ENCODE measurements at places on chromosomes 3 and 15.

GRCh38 chr3:151318991-151319390, 2.4 kb upstream of the GPR87 start:
- peaks cover 2% of the 10 kb centered on the region for H3K4me1 ChIP-seq
- H3K27ac ChIP-seq, result no peak overlapping the region
- no peaks in the 10 kb centered on the region for H3K36me3 ChIP-seq
- H3K27me3 ChIP-seq, result no peaks in the 10 kb centered on the region
- no peak for DNase-seq
- no peak overlapping the region for H3K4me3 ChIP-seq

GRCh38 chr15:31590609-31591008, 264.0 kb downstream of the KLF13 start:
- no peak for DNase-seq
- H3K27me3 ChIP-seq, result no peaks in the 10 kb centered on the region
- H3K27ac ChIP-seq, result no peak overlapping the region
- no peaks in the 10 kb centered on the region for H3K36me3 ChIP-seq
- no peak overlapping the region for H3K4me3 ChIP-seq

DNA sequence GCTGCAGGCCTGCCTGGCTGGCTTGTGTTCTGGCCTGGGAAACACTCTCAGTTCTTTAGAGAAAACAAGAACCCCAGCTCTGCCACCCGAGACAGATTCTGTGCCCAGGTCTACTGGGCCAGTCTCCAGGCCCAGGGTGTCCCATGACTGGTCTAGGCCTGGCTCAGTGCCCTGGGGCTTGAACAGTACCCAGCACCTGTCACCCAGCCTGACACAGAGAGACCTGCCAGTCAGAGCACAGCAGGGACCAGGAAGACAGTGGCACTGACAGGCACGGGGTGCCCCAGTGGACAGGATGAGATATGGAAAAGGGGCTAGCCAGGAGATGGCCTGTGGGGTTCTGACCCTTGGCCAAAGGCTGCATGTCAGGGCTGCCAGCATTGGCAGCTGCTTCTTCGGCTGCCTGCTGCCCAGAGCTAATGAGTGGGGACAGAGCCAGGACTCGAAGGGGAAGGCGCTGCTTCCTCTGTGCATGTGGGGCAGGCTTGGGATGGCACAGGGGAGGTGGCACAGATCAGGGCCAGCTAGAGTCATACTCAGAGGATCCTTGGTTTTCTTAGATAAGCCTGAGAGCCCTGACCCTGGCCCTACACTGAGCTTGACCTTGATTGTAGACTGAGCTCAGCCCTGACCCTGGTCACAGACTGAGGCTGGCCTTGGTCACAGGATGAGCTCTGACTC, 15.1 kb downstream of the CCDC33 start:
- no peak overlapping the region for H3K4me3 ChIP-seq
- no peak for DNase-seq
- no peaks in the 10 kb centered on the region for H3K27me3 ChIP-seq

DNA sequence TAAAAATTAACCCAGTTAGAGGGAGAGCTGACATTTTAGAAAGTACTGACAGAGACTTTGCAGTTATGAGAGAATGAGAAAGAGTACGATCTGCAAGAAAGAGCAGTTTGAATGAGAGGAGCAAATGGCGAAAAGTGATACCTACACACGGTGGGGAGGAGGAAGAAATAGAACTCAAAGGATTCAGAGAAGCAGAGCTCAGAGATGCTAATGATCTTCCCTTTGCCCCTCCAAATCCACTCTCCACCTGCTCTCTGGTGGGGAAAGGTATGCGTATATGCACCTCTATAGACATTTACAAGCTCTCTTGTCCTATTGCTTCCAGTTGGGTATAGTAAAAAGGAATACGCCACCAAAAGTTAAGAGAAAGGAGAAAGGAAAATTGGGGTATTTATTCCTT, 123.3 kb upstream of the TTC14 start:
- H3K27ac ChIP-seq, result no peak overlapping the region
- H3K4me3 ChIP-seq, result no peak overlapping the region
- H3K4me1 ChIP-seq, result no peaks in the 10 kb centered on the region
- no peaks in the 10 kb centered on the region for H3K27me3 ChIP-seq

- H3K27ac ChIP-seq, result no peak overlapping the region
- DNase-seq, result no peak
- H3K27me3 ChIP-seq, result no peaks in the 10 kb centered on the region
These were observed 224.2 kb upstream of the CFAP20DC start for GRCh38 chr3:59273976-59274375.

- H3K4me3 ChIP-seq, result no peak overlapping the region
- H3K27ac ChIP-seq, result no peak overlapping the region
- H3K36me3 ChIP-seq, result no peaks in the 10 kb centered on the region
These were observed 17.9 kb upstream of the SKIC8 start for GRCh38 chr15:78317145-78317836.

- no peak overlapping the region for H3K4me3 ChIP-seq
- no peaks in the 10 kb centered on the region for H3K4me1 ChIP-seq
- peak; percentile 20 for DNase-seq
- no peak overlapping the region for H3K27ac ChIP-seq
These were observed 299.5 kb downstream of the GAP43 start for GRCh38 chr3:115922681-115923347.

DNA sequence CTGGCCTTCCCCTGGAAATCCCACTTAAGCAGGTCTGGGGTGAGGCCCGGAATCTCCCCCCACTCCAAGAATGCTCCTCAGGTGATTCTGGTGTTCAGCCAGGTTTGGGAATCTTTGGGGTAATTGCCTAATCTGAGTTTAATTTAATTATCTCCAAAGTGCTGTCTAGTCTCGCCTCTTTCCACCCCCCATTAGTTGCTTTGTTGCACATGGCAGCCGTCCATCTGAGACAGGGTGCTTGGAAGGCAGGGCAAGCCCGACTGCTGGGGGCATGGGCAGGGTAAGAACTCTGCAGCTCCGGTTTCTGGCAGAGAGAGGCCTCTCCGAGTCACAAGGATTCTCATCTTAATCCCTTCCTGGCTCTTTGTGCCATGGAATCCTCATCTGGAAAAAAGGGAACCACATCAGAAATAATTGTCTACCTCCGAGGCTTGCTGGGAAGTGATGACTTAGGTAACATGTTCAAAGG, 15.0 kb downstream of the IL17RD start:
- H3K36me3 ChIP-seq, result no peaks in the 10 kb centered on the region
- H3K27me3 ChIP-seq, result peaks cover 1% of the 10 kb centered on the region
- H3K4me1 ChIP-seq, result peaks cover 2% of the 10 kb centered on the region
- DNase-seq, result no peak
- H3K4me3 ChIP-seq, result no peak overlapping the region

DNA sequence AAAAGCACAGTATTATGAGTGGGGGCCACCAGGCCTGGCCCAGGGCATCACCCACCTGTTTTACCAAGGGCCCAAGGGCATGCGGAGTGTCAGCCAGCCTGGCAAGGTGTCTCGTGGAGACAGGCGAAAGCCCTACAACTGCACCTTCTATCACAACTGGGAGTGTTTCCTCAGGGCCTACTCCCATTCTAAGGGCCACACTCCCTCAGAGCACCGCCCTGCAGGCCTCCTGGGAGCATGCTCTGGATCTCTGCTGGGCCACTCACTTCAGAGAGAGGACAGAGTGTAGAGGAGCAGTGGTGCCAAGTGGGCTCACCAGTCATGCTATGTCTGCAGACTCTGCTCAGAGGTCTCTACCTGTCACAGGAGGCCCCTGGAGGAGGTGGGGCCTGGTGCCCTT, 21.2 kb upstream of the CLK3 start:
- no peak for DNase-seq
- H3K27me3 ChIP-seq, result no peaks in the 10 kb centered on the region
- no peak overlapping the region for H3K27ac ChIP-seq
- H3K4me1 ChIP-seq, result peaks cover 2% of the 10 kb centered on the region
- no peak overlapping the region for H3K4me3 ChIP-seq

DNA sequence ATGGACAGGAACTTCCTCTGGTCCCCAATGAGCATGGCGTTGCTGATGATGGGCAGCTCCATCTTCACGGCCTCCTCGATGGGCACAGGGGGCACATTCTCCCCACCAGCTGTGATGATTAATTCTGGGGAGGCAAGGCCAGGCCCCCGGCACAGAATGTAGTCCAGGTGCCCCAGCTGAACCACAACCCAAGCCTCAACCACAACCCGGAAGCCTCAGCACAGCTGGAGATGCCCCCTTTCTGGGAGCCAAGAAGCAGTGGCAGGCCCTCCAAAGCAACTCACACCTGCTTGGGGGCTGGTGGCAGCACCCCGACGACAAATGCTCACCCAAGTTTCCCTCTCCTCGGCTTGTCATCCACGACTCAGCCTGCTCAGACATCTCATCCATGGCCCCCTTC, 25.2 kb downstream of the IDH3A start:
- no peaks in the 10 kb centered on the region for H3K27me3 ChIP-seq
- no peak for DNase-seq
- H3K4me1 ChIP-seq, result no peaks in the 10 kb centered on the region
- H3K4me3 ChIP-seq, result no peak overlapping the region
- H3K36me3 ChIP-seq, result 0 out of 2 replicates have a peak, but pooled peaks cover 3% of the 10 kb centered on the region

DNA sequence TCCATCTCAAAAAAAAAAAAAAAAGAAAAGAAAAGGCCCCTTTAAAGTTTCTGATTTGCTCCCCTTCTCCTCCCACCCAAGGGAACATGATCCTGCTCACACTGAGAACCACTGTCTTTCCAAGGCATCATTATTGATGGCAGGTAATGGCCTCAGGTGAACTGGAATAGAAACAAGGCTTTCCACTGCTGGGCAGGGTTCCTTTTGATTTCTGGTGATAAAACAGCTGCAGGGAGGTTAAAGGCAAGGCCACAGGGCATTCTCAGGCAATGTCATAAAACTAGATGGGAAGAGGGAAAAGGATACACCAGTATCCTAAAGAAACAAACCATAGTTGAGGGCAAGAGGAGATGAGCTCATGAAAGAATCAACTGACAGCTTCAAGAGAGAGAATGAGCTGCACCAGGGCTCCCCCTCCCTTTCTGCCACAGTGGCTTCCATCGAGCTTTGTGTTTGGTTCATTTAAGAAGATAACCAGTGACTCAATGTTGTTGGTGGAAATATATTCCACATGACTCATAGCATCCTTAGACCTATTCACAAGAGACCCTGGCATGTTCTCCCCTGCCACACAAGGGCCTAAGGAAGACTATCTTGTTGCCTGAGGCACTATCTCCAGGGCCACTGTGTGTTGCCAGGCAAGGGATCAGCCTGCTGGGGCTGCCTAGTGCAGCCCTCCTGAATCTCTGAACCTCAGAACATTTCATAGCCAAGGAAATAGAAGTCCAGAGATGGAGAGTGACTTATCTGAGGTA, 86.4 kb downstream of the WDR76 start:
- H3K36me3 ChIP-seq, result no peaks in the 10 kb centered on the region
- no peaks in the 10 kb centered on the region for H3K4me1 ChIP-seq
- DNase-seq, result no peak
- H3K27me3 ChIP-seq, result no peaks in the 10 kb centered on the region
- H3K27ac ChIP-seq, result no peak overlapping the region
- no peak overlapping the region for H3K4me3 ChIP-seq

- no peak overlapping the region for H3K27ac ChIP-seq
- no peaks in the 10 kb centered on the region for H3K4me1 ChIP-seq
- H3K4me3 ChIP-seq, result no peak overlapping the region
- DNase-seq, result peak; percentile 20
- no peaks in the 10 kb centered on the region for H3K27me3 ChIP-seq
- H3K36me3 ChIP-seq, result no peaks in the 10 kb centered on the region
These were observed 13.2 kb upstream of the PIK3R4 start for GRCh38 chr3:130759692-130760338.

DNA sequence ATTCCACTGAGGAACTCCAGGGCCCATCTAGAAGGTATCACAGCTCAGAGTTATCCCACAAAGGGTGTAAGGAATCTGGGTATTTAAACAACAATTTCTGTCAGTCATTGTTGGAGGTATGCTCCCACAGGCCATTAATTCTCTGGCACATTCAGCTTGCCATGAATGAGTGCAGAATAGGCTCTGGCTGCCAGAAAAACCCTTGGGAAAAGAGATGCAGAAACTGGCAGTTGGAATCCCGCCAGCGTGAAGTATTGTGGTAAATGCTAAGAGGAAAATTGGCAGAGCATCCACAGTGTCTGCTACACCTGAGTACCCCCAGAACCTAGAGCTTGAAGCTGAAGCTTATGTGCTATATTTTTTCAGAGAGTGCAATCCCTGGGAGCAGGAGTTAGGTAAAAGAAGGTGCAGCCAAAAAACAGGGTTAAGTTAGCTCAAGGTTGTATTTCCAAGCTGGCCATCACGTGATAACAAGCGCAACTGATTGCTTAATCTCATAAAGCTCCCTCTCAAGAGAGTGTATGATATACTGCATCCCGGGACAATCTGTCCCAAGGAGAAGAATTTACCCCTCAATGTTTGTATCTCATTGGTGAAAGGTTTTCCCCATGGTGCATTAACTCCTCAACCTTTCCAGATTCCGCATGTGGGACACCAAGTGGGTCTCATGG, 94.2 kb upstream of the ACP3 start:
- no peak for DNase-seq
- H3K27me3 ChIP-seq, result no peaks in the 10 kb centered on the region
- H3K27ac ChIP-seq, result no peak overlapping the region
- no peak overlapping the region for H3K4me3 ChIP-seq
- no peaks in the 10 kb centered on the region for H3K4me1 ChIP-seq

DNA sequence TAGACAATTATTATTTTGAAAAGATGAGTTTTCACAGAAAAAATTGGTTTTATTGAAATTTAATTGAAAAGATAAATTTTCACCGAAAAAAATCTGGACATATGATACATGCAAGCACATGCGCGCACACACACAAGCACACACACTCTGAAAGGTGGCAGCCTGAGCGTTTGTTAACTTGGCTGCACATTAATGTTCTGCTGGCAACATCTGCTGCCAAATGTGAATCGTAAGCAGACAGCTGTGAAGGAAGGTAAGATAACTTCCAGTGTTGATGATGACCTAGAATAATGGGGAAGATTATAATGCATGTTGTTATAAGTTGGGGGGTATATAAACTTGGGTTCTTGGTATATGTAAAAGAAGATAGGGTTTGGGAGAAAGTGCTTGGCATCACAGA, 18.4 kb upstream of the CMTM7 start:
- H3K27me3 ChIP-seq, result no peaks in the 10 kb centered on the region
- no peak overlapping the region for H3K4me3 ChIP-seq
- H3K4me1 ChIP-seq, result no peaks in the 10 kb centered on the region
- H3K36me3 ChIP-seq, result no peaks in the 10 kb centered on the region

GRCh38 chr3:138691351-138691750, 82.8 kb downstream of the FAIM start:
- H3K4me1 ChIP-seq, result no peaks in the 10 kb centered on the region
- H3K36me3 ChIP-seq, result no peaks in the 10 kb centered on the region
- no peak overlapping the region for H3K27ac ChIP-seq
- H3K4me3 ChIP-seq, result no peak overlapping the region
- no peaks in the 10 kb centered on the region for H3K27me3 ChIP-seq
- no peak for DNase-seq

GRCh38 chr15:35305946-35306345, 220.9 kb upstream of the NANOGP8 start:
- H3K4me1 ChIP-seq, result no peaks in the 10 kb centered on the region
- H3K27ac ChIP-seq, result no peak overlapping the region
- no peak for DNase-seq
- no peaks in the 10 kb centered on the region for H3K27me3 ChIP-seq
- H3K36me3 ChIP-seq, result no peaks in the 10 kb centered on the region
- H3K4me3 ChIP-seq, result no peak overlapping the region

DNA sequence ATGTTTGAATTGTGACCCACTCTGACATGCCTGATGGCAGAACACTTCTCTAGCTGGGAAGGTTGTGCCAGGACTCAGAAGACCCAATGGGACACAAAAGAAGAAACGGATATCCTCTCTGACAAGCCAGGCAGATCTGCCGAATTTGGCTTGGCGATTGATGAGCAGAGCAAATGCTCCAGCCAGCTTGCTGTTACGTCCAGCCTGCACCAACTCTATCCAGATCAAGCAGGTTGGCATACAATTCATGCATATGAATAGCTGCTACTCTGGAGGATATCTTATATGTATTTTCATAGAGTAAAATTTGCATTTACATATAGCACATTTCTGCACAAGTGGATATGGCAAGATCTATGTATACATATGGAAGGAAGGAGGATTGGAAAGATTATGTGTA, 102.8 kb downstream of the PEX5L start:
- no peaks in the 10 kb centered on the region for H3K36me3 ChIP-seq
- no peaks in the 10 kb centered on the region for H3K27me3 ChIP-seq
- H3K27ac ChIP-seq, result no peak overlapping the region
- H3K4me3 ChIP-seq, result no peak overlapping the region

All from iPS DF 6.9 (cell line).